Right cardiac atrium (tissue), 5 donors: ENCODE measurements at places on chromosomes 3 and 15. TPM values are rescaled to one million over a fixed set of nuclear protein-coding genes. Genes with fewer than 3 reads are reported as not detected.
A peak's percentile ranks its signal among the peaks of the same experiment; 100 is the strongest.

DNA sequence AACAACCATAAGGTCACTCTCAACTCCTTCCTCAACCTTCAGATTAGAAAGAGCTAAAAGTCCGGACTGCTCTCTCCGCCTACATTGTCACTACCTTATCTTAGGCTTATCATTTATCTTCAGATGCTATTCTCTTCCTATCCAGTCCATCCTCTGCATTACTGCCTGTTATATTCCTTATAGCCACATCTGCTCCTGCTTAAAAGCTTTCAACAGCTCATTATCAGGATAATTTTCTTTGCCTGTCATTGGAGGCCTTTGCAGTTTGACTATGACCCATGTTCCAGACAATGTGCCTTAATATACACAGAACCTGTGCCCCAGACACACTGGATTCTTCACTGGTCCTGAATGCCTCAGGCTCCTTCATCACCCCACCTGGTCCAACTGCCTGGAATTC lies 184.1 kb upstream of the SETMAR start:
- no peak for DNase-seq

GRCh38 chr15:69576035-69576526 lies 123.5 kb downstream of the RPLP1 start:
- peak; percentile 76 for DNase-seq

GRCh38 chr3:120558771-120559241 lies 37.3 kb upstream of the NDUFB4 start:
- DNase-seq: peak; percentile 88

Gene GOLGA6L10
- total RNA-seq: 0.21 TPM
